Tibial nerve (tissue), 4 donors: ENCODE measurements at places on chromosomes 1 and 21. TPM values are rescaled to one million over a fixed set of nuclear protein-coding genes. Genes with fewer than 3 reads are reported as not detected.

GRCh38 chr1:152347116-152347728 is 12.6 kb downstream of the FLG2 start:
- DNase-seq: no peak

GRCh38 chr1:94339206-94339927 is 78.8 kb upstream of the ABCD3 start:
- no peak for DNase-seq

DNA sequence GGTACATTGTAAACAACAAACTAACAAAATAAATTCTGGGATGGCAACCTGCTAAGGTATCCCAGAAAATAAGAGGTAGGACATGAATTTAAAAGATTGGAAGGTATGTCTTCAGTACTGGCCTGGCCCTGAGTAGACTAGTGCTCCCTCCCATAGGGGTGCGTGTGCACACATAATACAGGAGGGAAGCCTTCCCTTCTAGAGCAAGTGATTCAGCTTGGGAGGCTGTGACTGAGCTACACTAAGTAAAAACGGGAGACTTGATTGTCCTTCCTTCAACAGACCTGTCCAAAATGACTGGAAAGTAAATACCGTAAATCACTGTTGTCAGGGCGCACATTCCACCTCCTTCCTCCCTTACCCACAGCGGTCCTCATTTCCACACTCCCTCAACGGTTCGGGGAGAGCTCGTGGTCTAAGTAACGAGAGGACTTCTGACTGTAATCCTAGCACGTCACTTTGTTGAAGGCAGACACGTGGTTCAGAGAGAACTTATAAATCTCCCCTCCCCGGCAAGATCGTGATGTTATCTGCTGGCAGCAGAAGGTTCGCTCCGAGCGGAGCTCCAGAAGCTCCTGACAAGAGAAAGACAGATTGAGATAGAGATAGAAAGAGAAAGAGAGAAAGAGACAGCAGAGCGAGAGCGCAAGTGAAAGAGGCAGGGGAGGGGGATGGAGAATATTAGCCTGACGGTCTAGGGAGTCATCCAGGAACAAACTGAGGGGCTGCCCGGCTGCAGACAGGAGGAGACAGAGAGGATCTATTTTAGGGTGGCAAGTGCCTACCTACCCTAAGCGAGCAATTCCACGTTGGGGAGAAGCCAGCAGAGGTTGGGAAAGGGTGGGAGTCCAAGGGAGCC is at the start of gene TGFB2:
TSS of gene TGFB2 (plus strand) at position 523 of the 859 bp plus-strand sequence. CDS start 1,366 bp downstream, outside the sequence.
- DNase-seq: peak; percentile 64

- no peak for DNase-seq
Observed at GRCh38 chr1:63782982-63783381, 9.2 kb downstream of the ROR1 start.

DNA sequence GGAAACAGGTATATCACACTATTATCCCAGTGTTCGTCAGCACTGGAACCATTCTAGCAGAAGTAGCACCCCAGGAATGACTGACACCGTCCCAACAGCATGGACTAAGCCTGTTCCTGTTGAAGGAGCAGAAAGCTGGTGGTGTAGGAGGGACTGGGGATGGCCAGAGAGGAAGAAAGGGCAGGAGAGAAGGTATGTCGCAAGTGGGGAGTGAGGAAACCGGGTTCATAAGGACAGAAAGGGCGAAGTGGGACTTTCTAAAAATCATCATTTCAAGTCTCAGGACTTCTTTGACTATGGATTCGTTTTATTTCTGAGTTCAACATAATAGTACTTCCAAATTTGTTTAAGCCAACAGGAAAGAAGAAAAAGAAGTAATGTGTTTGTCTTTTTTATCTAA is 19.7 kb upstream of the MX1 start:
- DNase-seq: no peak

DNA sequence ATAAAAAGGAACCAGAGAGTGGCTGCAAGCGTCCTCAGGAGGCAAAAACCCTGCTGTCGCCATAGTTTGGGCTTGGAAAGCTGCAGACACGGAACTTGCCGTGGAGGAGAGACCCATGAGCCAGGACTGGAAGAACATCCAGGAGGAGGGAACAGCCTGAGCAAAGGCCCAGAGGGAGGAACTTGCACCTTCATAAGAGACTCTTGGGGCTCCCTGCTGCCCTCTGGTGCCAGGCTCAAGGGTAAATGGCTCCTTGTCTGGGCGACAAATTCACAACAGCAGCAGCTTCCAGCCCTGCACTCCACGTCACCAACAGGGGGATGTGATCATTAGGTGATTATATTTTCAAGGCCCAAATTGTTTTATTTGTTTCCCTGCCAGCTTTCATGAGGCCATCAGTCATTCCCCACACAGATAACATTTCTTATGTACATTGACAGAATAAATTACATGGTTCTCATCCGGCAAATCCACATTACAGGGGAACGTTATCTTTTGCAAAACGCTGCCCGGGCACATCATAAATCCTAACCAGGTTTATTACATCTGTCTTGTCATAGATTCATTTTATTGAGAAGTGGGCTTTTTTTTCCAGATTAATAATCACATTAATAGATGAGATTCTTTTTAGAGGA is 143.0 kb upstream of the GRIK3 start:
- no peak for DNase-seq

GRCh38 chr1:15290382-15290781 is 43.4 kb downstream of the FHAD1 start:
- DNase-seq: no peak

- DNase-seq: no peak
Observed at GRCh38 chr1:9927259-9927658, 15.9 kb downstream of the LZIC start.

- no peak for DNase-seq
Observed at GRCh38 chr1:10540277-10541005, 65.7 kb downstream of the PEX14 start.

DNA sequence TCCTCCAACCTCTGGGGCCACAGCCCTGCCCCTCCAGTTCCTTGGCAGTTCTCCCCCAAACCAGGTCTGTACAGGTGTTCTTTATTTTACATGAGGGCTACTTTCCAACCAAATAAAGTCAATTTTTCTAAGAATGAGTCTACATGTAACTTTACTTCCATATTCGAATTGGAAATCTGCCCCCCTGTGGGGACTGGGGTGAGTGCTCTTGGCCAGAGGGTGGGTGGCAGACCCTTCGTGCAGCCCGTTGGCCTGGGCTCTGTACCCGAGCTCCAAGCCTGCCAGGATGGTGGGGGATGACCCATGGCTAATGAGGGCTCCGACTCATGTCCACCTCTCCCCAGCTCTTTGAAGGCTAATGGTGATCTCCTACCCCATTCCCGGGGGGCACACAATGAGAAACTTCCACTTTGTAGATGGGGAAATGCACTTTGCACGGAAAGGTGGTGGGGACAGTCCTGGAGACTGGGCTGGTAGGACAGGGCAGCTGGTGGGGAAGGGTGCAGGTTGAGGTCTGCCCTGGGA is 589 bp upstream of the CATSPER4 start:
- DNase-seq: no peak

The TLR5 gene
- total RNA-seq: 14.0 TPM

The MYCL gene
- total RNA-seq: 0.84 TPM

The ZFP69 gene
- 7.6 TPM for total RNA-seq

The CD84 gene
- total RNA-seq: 5.9 TPM

The CADM3 gene
- 99.2 TPM for total RNA-seq

The CYP4A22 gene
- 3.6 TPM for total RNA-seq

The OR2T33 gene
- total RNA-seq: not detected

The KCND3 gene
- total RNA-seq: 1.0 TPM
